A172 (cell line): ENCODE measurements at places on chromosomes 7 and 10. TPM values are rescaled to one million over a fixed set of nuclear protein-coding genes. Genes with fewer than 3 reads are reported as not detected.

Gene CALHM3
- 4.7 and 4.8 TPM in 2 replicates for total RNA-seq

Gene MYL10
- total RNA-seq = not detected in 2 replicates

Gene APBB1IP
- not detected in 2 replicates for total RNA-seq

Gene DNA2
- 22.7 and 31.1 TPM in 2 replicates for total RNA-seq

Gene ST8SIA6
- 1.00 and 1.2 TPM in 2 replicates for total RNA-seq

Gene ZMIZ2
- 12.7 and 13.9 TPM in 2 replicates for total RNA-seq
